ENCODE measurements at places on chromosomes 4 and X.
A peak's percentile ranks its signal among the peaks of the same experiment; 100 is the strongest.

DNA sequence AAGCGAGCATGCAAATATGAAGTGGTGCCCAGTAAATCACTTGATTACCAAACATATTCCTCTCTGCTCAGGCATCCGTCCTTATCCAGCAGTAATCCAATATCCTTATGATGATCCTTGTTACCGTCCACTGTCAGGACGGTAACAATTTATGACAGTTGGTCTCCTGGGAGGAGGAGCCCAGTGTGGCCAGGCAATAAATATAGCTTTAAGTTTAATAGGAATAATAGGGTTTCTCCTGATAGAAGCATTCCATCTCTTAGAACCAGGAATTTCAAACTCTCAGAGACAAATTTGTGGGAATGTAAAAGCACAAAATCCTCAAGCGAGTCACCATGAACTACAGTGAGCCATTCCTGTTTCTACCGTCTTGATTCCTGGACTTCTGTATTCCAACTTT is 171.2 kb upstream of the IL15 start:
- DNase-seq, result no peak

GRCh38 chr4:1511441-1512041 is 105.3 kb upstream of the NKX1-1 start:
- DNase-seq, result peak; percentile 41

GRCh38 chrX:1181170-1181569 is 31.3 kb downstream of the CRLF2 start:
- no peak for DNase-seq

DNA sequence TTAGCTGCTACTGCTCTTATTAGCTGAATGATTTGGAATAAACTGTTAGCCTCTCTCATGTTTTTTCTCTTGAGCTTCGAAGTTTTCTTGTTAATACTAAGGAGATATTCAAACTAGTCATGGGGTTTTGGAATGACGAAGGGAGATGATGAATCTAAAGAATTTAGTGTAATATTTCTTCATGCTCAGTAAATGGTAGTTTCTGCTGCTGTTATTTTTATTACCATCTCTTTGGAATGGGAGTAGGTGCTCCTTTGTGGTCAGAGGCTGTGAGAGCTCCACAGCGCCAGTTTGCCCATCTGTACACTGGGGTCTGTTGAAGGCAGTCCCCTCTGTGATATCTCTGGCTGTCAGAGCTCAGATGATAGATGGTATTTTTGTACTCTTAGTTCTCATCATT is 33.7 kb downstream of the HTT start:
- DNase-seq, result no peak

DNA sequence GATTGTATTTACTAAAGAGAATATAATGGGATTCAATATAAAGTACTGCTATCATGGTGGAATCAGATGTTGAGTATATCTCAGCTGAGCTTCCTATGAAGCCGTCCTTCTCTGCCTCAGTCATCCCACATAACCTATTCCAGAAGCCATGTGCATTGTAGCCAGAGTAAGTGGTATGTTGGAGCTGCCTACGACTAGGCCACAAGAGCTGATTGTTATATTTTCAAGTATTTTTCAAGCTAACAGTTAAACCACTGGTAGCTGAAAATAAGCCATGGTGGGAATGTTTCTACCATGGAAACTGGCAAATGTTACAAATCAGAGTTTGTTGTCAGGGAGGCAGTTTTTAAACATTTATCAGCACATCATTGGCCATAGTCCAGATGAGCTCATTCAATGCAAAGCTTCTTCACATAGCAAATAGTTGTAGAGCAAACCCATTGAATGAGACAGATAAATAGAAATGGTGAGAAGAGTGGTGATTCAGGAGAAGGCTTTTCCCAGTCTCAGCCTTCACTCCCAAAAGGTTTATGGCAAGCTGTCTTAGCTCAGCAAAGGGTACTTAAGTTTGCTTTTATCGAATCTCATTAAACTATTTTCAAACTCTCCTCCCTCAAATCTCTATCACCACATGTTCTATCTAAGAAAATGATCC is 436.4 kb downstream of the PCDH19 start:
- DNase-seq, result no peak

DNA sequence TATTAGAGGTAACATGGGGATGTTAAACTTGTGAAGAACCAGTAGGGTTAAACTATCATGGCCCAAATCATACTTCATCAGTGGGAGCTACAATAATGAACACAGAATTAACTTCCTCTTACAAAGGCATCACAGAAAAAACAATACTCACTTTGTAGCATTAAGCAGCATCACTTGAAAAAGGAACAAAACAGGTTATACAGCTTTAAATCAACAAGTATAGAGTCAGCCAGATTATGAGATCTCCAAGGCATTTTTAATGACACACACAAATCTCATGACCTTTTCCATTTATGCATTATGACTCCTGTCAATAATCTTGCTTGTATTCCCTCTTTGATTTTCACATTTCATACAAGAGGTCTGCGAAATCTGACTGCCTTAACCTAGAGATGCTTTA is 18.3 kb downstream of the FBXL5 start:
- no peak for DNase-seq

DNA sequence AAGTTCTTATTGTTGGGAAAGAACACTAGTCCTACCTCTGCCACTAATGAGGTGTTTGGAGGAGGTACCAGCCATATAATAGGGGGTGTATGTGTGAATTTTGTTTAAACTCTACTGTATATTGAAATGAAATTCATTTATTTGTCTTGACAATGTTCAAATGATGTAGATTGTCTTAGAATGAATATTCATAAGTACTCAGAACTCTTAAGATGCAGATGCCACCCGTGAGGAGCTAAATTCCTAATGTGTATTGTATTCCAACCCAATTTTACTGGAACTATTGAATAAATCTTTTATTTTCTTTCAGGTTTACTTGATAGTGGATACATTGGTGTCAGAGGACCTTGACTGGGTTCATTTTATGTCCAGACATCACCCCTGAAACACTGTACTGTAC is 63.9 kb upstream of the RAB33B start:
- DNase-seq, result no peak

GRCh38 chr4:84235126-84235944 is 263.8 kb downstream of the NKX6-1 start:
- DNase-seq, result no peak

DNA sequence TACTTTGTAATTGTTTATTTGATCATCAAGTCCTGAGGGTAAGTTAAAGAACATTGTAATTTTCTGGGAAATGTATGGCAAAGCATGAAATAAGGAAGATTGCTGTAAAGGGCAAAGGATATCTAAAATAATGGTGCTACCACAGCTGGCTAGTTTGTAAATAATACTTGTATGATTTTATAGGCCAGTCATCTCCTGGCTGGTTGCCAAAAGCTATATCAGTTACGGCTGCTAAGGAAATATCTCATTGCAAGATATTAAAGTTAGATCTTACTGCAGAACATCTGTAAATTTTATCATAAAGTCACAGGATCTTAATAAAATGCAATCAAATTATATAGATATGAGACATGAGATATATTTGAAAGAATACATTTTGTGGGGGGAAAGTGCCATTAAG is 150.8 kb upstream of the CXCL13 start:
- DNase-seq, result no peak

- DNase-seq, result no peak
Observed at GRCh38 chrX:120474085-120474484, 5.0 kb upstream of the LAMP2 start.

DNA sequence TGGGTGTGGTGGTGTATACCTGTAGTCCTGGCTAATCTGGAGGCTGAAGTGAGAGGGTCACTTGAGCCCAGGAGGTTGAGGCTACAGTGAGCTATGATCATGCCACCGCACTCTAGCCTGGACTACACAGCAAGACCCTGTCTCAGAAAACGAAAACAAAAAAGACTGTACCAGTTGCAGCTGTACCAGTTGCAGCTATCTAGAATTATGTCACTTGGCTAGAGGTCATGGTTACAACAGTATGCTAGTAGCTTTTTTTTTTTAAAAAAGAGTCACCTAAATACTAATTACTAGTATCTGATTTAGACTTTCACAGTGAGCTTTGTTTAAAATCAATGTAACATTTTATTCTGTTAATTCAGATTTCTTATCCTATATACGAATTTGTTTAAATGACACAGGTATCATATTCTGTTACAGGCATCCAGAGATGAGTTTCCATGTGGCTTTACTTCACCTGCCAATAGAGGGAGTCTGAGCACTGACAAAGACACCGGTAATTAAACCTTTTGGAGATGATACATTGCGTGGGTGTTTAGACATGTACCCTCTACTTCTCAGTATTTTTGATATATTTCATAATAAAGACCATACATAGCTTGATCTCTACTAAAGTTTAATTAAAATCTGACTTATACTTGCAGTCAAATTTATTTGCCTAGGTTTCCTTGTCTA is 100.2 kb upstream of the IL13RA1 start:
- no peak for DNase-seq

Data from CD4-positive, alpha-beta T cell treated with Interleukin-1 beta for 1 hour (primary cell).